ELR (cell line): ENCODE measurements at places on chromosomes 1 and 21.

DNA sequence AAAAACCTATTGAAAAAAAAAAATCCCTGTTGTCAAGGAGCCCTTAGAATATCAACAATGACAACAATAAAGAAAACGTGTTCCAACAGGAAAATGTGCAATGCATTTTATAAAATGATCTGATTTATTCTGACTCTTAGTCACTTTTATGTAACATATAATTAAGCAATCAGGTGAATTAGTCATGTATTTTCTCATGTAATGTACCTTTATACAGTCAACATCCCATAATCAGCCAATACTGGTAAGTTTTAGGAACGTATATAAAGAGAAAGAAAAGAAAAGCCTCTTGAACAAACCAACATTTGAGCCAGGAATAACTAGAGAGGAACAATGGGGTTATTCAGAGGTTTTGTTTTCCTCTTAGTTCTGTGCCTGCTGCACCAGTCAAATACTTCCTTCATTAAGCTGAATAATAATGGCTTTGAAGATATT lies at the start of gene CLCA4:
Gene CLCA4, plus strand, starts transcription at position 292 of the 435 bp plus-strand sequence. Its CDS starts 42 bp downstream, at position 334.
- DNase-seq: no peak

DNA sequence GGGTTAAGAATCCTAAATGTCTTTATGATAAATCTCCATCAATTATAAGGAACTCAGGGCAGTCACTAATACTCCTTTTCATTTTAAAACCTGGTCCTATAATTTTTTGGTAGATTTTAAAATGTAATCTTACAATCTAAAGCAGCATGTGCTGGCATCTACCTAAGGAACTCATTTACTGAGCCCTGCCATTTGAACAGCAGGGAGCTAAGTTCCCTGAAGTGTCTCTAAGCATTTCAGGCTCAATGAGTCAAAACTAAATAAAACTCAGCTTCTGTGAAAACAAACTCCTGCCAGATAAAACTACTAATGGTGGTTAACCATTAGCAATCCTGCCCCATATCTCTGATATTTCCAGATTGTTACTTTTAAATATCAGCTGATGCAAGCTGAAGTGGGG lies 1371.8 kb upstream of the PRMT6 start:
- DNase-seq: no peak

GRCh38 chr1:234397732-234398131 lies 24.5 kb downstream of the COA6 start:
- peak; percentile 27 for DNase-seq

DNA sequence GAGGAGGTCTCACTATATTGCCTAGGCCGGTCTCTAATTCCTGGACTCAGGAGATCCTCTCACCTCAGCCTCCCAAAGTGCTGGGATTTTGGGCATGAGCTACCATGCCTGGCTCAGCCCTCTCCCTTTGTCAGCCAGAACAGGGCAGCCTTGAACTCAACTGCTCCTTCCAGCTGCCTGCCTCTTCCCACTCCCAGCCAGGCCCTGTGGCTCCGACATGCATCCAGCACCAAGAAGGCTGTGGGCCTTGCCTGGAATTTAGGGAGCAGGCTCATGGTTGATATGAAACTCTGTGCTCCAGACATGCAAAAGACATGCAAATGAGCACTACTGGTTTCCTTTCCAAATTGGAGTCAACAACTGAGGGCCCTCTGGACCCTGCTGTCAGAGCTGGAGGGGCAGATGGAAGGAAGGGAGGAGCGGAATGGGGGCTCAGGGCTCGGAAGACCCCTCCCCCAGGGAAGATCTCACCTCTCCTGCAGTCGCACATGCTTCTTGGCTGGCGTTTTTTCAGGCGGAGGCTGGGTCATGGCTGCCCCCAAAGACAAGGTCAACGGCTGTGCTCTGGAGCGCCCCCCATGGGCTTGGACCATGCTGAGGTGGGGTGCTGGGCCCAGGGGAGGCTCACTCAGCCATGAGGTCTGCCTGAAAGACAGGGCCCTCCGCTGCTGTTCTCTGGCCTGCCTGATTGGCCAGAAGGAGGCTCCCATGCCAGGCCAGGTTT lies 1.4 kb downstream of the PTPN7 start:
- no peak for DNase-seq

DNA sequence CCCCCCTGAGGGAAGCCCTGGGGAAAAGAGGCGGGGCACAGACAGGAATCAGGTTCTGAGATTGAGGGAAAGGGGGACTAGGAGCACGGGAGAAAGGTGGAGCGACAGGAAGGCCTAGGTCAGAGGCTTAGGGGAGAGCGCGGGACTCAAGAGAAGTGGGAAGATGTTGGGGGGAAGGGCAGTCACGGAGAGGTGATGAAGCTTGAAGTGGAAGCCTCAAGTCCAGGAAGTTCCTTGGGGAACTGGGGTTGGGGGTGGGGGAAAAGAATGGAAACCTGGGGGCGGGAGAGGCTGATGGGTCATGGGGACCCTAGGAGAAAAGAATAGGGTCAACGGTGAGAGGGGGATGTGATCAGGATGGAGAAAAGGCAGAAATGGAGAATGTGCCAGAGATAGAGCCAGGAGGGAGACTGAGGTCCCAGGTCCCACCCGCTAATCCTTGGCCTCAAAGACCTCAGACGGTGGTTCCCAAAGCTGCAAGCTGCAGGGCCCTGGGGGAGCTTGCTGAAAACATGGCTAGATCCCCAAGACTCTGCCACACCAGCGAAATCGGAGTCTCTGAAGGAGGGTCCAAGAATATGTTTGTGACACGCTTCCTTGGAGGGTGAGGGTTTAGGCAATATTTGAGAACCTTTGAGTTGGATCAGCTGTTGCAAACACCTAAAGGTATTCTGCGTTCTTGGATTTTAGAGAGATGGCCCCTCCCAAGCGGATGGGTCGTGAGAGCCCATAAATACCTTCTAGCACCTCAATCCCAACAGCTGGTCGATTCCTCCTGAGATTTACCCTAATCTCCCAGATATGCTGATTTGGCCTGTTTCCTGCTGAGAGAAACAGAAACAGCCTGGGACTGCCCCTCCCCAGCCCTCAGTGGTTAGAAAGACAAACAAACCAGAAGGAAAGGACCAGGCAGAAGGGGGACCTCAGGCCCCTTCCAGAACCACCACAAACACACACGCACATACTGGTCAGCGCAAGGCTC lies 3.6 kb downstream of the C1orf232 start:
- DNase-seq: no peak
